WTC11 (cell line): ENCODE measurements at places on chromosomes 6 and 20. TPM values are rescaled to one million over a fixed set of nuclear protein-coding genes. Genes with fewer than 3 reads are reported as not detected.
A peak's percentile ranks its signal among the peaks of the same experiment; 100 is the strongest.

Gene BNIP5
- 0.05 TPM in 1 of 3 replicates, not detected in the others for total RNA-seq

Gene SOX18
- total RNA-seq = 0.73 to 0.81 TPM (median 0.80 TPM) in 3 replicates

Gene ETV7
- 0.68 to 1.4 TPM (median 1.2 TPM) in 3 replicates for total RNA-seq

Gene DTD1
- 69.8 to 71.1 TPM (median 70.1 TPM) in 3 replicates for total RNA-seq

Gene ZBTB46
- 18.9 to 20.1 TPM (median 20.1 TPM) in 3 replicates for total RNA-seq

Gene GPR63
- 7.4 to 7.8 TPM (median 7.8 TPM) in 3 replicates for total RNA-seq

Gene CD93
- 0.05 to 0.21 TPM (median 0.09 TPM) in 3 replicates for total RNA-seq

Gene OR2H2
- not detected in 3 replicates for total RNA-seq

Gene KIAA0408
- total RNA-seq = 7.5 to 12.2 TPM (median 9.1 TPM) in 3 replicates

Gene SLC26A8
- total RNA-seq = 0.46 to 0.80 TPM (median 0.50 TPM) in 3 replicates

Gene GPSM3
- total RNA-seq = 10.0 to 14.0 TPM (median 13.1 TPM) in 3 replicates

Gene SMIM8
- total RNA-seq = 9.3 to 11.2 TPM (median 10.8 TPM) in 3 replicates

Gene TRAPPC3L
- total RNA-seq = not detected in 3 replicates

GRCh38 chr20:20503777-20504530 is 136.1 kb downstream of the INSM1 start:
- no peak for DNase-seq

GRCh38 chr20:46007671-46008070 is 1.0 kb upstream of the MMP9 start:
- DNase-seq = no peak

GRCh38 chr6:80209430-80209829 is 103.0 kb downstream of the BCKDHB start:
- DNase-seq = no peak

- DNase-seq = no peak
Measured at GRCh38 chr6:86629123-86629522, 308.2 kb upstream of the HTR1E start.

DNA sequence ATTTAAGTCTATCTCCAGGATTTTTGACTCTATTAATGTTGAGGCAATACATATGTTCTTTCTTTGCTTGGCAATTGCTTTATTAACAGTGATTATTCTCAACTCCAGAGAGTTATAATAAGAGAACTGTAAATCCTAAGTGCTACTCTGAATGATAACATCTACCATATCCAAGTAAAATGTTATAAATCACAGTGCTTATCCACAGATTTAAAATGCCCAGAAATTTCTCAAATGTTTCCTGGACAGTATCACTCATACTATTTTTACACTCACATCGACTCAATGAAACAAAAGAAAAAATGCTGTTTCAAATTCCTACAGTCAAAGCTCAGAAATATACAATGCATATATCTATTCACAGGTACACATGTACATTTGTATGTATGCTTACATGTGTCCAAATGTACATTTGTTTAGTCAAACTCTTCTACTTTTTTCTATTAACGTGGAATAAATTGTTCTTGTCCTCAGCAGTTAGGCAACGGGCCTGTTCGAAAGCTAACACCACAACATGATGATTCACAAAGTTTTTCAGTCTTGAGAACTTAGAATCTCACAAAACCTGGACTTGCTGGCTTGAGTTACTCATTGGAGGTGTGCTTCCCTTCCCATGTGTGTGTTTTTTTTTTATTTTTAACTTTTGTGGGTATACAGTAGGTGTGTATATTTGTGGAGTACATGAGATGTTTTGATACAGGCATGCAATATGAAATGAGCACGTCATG is 193.0 kb downstream of the GJA10 start:
- no peak for DNase-seq

DNA sequence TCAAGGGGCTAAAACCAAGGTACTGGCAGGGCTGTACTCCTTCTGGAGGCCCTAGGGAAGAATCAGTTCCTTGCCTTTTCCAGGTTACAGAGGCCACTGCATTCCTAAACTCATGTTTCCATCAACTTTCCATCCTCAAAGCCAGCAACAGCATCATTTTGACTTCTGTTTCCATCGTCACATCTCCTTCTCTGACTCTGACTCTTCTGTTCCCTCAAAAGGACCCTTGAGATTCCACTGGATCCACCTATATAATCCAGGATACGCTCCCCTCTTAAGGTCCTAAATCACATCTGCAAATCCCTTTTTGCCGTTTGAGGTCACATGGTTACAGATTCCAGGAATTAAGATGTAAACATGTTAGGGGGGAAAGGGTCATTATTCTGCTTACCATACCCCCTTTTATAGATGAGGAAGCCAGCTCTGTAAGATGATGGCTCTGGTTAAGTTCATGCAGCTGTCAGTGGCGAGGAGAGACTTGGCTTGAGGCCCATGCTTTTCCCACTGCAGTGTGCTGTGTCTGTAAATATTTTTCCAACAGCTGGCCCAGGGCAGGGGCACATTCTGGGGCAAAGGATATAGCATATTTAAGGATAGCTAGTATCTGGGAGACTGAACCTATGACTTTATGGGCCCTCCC is 114.6 kb downstream of the TNFRSF21 start:
- DNase-seq = no peak

DNA sequence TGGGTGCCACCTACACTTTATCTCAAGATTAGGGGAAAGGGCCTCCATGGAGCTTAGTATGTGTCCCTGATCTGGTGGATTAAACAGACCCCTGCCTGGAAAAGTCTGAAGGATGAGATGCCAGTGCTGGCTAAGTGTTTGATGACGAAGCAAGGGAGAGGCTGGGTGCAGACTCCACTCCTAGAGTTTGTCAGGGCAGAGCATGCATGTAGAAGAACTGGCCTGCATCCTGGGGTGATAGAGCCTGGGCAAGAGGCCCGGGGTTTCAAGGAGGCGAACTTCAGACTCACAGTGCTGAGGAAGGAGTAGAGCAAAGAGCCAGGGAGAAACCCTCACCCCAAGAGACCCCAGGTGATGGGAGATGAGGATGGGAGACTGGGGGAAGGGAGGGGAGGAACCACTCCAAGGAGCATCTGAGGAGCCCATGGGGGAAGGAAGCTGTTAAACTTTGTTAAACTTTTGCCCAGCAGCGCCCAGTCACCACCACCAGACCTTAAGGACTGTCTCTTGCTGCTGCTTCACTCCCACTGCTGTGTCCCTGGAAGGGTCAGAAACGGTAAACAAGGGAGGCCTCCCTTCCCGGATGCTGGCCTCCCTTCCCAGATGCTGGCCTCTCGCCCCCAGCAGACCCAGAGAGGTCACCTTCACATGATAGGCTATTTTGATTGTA is 61.6 kb downstream of the RPRD1B start:
- DNase-seq = no peak

GRCh38 chr20:12723811-12724210 is 285.0 kb upstream of the SPTLC3 start:
- no peak for DNase-seq

DNA sequence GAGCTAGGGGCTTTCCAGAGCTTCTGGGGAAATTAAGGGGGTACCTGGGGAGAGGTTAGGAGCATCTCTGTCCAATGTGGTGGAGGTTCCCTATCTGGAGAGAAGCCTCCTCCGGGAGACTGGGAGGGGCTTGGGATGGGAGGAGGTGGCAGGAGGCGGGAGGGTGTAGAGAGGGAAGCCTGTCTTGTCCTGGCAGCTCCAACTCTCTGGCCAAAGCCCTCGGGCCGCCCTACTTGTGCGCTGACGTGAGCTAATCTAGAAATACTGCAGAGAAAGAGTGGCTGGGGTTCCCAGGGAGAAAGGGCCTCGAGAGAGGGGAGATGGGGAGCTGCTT is 1.6 kb upstream of the SLC32A1 start:
- DNase-seq = peak; percentile 42

GRCh38 chr6:7454696-7455358 is 65.2 kb downstream of the RIOK1 start:
- no peak for DNase-seq

GRCh38 chr6:140602431-140603248 is 1228.2 kb upstream of the CITED2 start:
- no peak for DNase-seq

DNA sequence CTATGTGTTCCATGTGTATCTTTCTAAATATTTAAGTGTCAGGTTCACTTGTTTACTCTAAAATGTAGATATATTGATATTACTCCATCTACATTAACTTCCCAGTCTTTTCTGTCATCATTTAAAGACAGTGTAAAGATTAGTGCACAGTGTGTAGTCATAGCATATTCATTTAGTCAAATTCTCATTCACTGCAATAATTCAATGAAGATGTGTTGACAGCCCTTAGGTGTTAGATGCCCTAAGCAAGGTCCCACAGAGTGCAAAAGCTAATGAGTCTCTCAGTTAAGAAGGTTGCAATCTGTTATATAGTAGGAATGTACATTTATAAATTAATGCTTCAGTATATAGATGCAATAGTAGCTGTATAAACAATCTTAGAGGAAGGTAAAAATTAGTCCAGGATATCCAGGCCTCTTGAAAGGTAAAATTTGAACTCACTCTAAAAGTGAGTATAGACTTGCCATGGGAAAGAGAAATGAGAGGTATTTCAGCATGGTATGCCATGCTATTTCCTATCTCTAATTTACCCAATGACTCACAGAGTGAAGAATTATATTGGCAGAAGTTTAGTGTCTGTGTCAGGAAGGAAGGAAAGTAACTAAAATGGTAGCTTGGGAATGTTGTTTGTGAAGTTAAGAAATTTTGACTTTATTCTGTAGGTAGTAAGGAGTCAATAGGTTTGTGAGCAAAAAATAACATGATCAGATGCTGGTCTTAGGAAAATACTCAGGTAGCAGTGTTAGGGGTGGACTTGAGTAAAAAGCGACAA is 969.9 kb upstream of the CITED2 start:
- DNase-seq = no peak

- DNase-seq = no peak
Measured at GRCh38 chr6:47034926-47035325, 7.2 kb downstream of the ADGRF1 start.

DNA sequence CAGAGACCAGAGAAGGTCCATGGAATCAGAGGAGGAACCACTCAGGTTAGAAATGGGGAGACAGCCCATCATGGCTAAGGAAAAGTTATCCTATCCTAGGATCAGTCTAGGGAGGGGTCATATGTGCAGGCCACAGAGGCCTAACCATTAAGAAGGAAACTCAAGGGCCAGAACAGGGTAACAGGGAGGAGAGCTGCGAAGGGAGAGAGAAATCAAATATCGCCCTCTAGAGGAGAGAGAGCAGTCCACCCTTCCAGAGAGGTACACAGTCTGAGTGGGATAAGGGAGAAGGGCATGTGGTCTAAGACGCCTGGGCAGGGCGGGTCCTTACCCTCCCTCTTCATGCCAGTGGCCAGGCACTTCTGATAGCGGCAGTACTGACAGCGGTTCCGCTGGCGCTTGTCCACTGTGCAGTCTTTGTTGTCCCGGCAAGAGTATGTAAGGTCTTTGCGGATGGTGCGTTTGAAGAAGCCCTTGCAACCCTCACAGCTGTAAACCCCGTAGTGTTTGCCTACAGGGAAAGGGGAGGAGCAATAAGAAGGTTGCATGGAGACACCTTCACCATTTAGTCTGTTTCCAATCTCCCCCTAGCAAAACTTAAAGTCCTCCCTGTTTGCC is 2.9 kb downstream of the RXRB start:
- DNase-seq = peak; percentile 44

- DNase-seq = no peak
Measured at GRCh38 chr6:126176282-126176681, 163.6 kb upstream of the CENPW start.

GRCh38 chr6:34243901-34244884 is 4.6 kb downstream of the SMIM29 start:
- DNase-seq = peak; percentile 36

- DNase-seq = no peak
Measured at GRCh38 chr6:98838032-98838431, 3.7 kb downstream of the POU3F2 start.

GRCh38 chr6:168300975-168301647 is 18.5 kb downstream of the DACT2 start:
- no peak for DNase-seq

DNA sequence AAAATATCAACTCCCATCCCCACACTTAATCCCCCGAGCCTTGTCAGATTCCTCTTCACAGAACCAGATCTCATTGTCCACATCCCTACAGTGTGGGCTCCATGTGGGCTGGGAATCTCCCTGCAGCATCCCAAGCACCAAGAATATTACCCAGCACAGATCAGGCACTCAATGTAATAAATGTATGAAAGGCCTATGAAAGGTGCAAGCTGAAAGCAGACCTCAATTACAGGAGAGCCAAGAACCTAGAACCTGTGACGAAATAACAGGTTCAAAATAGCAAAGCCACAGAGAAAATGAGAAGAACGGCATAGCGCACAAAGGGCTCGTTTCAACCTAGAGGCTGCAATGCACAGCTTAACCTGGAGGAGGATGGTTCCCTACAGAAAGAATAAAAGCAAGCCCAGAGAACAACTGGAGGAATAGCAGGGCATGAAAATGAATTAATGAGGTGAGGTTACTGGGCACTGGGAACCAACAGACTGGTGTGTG is 3.1 kb downstream of the SLC23A2 start:
- no peak for DNase-seq

DNA sequence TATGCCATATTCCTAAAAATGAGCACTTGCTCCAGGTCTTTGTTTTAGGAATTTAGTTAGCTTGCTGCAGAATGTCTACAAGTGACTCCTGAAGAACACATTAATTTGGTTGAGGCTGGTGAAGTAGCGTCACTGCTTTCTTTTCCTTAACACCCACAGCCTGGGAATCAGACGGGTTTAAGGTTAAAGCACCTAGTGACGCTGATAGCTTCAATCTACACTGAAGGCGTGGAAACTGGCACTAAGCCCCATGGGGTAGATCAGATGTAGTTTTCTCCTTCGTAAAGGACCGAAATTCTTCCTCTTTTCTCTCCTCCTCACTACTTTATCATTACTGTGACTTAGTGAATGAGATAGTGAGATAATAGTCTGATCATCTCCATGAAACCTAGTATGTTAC is 90.3 kb downstream of the TBC1D7 start:
- no peak for DNase-seq

- no peak for DNase-seq
Measured at GRCh38 chr6:89413006-89413400, 930 bp upstream of the RRAGD start.

DNA sequence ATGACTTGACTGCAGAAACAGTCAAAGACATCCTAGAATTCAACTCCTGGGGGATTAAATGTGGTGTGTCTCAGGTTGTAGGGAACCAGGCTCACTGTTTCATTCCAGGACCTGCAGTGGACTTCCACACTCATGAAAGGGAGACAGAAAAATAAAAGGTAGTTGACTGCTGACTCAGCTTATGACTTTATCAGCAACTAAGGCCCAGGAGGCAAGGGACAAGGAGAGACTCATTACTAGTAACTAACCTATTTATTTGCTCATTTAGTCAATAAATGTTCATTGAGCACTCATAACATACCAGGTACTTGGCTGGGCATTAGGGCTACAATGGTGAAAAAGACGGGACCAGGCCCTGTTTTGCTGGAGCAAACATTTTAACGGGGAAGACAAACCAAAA is 2.9 kb downstream of the ZSCAN31 start:
- DNase-seq = no peak
